Urinary bladder (tissue), 4 donors: ENCODE measurements at places on chromosomes 4 and X.

GRCh38 chrX:85243761-85244449, at the start of the genes SATL1 and ZNF711:
SATL1 (minus strand) TSS chrX:85243779; CDS start chrX:85108968, 134,811 bp downstream.
ZNF711 (plus strand) TSS chrX:85243991; CDS start chrX:85247573, 3,582 bp downstream.
- DNase-seq: peak; percentile 68

- DNase-seq: no peak
Observed at GRCh38 chrX:23884427-23885024, 23.2 kb downstream of the APOO start.

DNA sequence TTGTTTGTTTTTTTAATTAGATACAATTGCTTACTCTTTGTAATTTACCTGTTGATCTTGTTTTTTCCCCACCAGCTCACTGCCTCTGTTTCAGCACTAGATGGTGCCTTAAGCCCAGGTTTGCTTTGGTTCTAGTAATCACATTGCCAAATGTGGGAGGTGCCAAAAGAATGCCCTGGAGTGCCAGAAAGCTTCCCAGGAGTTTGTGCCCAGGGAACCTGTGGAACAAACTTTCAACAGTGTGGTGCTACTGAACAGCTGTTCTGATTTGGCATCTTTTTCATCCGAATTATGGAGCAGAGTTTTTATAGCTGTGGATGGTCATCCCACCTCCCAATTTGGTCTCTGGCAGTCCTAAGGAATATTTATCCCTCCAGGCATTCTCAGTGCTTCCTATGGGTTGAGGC, 1000.7 kb downstream of the STIM2 start:
- DNase-seq: no peak

- DNase-seq: no peak
Observed at GRCh38 chr4:138659812-138660316, 355.7 kb upstream of the NOCT start.

DNA sequence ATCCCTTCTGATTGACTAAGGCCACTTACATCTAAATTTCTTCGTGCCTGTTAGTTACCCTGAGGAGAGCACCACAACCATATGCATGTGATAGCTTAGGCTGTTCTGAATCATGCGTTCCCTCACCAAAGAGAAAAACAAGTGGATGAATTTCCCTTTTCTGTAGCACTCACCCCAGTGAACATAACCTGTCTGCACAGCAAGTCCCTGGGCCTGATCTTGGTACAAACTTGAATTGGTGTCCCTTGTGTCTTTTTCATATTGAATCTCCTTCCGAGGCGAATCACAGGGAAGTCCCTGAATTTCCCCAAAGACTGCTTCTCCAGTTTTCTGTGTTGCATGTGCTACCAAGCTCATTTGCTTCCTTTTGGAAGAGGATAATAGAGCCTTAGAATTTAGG, 100.4 kb downstream of the KLHL8 start:
- no peak for DNase-seq

GRCh38 chr4:96164814-96165351, 325.0 kb downstream of the PDHA2 start:
- no peak for DNase-seq

GRCh38 chr4:6594341-6594740, 19.4 kb downstream of the MAN2B2 start:
- no peak for DNase-seq

DNA sequence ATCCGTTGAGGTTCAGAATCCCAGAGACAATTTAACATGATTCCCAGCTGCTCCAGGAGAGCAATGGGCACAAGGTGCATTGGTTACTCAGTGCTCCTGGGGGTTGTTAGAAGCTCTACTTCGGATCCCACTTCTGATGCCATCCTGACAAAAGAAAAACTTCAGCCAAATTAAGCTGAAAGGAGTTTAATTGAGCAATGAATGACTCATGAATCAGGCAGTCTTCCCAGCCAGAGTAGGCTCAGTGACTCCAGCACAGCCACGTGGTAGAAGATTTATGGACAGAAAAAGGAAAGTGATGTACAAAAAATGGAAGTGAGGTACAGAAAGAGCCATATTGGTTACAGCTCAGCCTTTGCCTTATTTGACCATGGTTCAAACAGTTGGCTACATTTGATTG, 95.7 kb downstream of the PWWP3B start:
- DNase-seq: no peak

DNA sequence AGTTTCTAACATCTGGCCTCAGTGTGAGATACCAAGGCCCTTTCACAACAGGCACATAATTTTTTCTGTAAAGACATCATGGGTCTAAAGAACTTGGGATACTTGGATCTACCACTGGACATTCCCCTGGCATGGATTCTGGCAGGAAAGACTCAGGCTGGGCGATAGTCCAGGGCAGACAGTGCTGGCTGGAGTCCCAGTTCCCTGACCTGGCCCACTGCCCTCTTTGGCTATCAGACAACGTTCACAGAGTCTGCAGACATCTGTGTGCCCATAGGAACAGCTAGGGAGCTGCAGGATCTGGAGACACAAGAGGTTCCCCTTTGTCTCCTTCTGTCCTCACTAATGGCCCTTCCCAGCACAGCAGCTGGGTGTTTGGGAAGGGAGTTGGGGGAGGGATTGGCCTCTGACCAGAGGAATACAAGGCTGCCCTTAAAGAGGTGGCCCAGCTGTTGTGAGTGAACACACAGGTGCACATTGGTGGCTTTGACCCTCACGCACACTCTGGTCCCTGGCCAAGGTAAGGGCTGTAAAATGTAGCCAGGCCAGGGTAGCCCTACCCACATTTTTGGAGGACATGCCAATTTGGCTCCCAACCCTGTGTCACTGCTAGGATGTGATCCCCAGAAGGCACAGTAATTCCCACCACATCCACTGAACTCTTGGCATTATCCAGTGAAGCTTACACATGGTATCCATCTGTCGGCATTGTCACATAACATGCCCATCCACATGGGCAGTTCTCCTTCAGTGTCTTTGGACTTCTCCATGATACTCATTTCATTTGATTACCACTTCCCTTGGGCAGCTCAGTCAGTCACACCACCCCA, 72.3 kb downstream of the SOX3 start:
- DNase-seq: no peak

DNA sequence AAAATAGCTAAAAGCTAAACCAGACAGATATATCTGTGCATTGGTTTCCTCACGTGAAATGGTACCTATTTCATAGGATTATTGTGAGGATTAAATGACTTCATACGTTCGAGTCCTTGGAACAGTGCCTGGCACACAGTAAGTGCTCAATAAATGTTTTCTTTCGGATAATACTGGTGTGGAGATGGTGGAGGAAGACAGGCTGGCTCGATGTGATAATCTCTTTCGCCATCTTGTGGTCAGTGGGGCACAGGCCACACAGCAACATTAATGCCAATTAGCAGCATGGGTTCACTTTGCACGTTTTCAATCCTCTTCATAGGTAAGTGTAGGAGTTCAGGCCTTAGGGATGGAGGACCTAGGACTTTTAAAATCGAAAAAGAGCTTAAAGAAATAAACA, 9.3 kb downstream of the PAGE4 start:
- DNase-seq: no peak

DNA sequence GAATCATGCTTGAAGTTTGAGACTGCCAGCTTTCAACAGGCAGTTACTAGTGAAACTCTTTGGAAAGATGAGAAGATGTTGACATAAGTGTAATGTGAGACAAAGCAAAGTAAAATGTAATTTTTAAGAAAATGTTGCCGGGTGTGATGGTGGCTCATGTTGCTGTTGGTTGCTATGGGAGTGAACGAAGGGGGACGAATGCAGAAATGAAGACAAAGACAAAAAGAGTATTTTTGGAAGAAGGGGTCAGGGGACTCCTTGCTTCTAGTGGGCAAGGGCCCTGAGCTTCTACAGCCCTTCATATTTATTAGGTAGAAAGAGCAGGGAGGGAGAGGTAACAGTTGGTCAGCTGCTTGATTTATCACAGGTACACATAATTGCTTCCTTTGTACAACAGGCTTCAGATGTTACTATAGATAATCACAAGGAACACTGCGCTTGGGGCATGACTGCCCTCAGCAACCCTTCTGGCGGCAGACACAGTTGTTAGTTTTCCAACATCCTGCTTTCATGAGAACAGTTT, 11.9 kb upstream of the UGDH start:
- DNase-seq: no peak

- DNase-seq: no peak
Observed at GRCh38 chrX:107541244-107541643, 87.1 kb upstream of the PRPS1 start.

DNA sequence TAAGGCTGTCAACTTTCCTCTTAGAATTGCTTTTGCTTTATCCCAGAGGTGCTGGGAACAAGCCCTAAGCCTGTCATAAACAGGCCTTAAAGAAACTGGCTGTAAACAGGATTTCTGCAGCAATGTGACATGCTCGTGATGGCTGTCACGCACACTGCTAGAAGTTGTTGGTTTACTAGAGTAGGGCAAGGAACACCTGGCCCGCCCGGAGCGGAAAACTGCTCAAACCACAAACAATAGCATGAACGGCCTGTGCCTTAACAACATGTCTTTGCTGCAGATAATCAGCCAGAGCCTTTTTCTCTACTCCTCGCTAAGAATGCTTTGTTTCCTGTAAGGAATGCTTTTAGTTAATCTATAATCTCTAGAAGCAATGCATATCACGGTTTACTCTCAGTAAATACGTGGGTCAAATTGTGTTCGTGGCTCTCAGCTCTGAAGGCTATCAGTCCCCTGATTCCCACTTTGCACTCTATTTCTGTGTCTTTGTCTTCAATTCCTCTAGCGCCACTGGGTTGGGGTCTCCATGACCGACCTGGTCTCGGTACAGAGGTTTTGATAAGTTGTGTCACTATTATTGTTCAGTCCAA, 318.3 kb downstream of the GLUD2 start:
- no peak for DNase-seq

- DNase-seq: no peak
Observed at GRCh38 chrX:150005027-150005426, 66.7 kb upstream of the EOLA2 start.
